Astrocyte of the cerebellum (primary cell): ENCODE measurements at places on chromosomes 16 and 17.

- DNase-seq: no peak
Observed at GRCh38 chr16:11563493-11564040, 23.2 kb downstream of the LITAF start.

- DNase-seq: no peak
Observed at GRCh38 chr17:66445229-66445628, 142.8 kb downstream of the PRKCA start.

DNA sequence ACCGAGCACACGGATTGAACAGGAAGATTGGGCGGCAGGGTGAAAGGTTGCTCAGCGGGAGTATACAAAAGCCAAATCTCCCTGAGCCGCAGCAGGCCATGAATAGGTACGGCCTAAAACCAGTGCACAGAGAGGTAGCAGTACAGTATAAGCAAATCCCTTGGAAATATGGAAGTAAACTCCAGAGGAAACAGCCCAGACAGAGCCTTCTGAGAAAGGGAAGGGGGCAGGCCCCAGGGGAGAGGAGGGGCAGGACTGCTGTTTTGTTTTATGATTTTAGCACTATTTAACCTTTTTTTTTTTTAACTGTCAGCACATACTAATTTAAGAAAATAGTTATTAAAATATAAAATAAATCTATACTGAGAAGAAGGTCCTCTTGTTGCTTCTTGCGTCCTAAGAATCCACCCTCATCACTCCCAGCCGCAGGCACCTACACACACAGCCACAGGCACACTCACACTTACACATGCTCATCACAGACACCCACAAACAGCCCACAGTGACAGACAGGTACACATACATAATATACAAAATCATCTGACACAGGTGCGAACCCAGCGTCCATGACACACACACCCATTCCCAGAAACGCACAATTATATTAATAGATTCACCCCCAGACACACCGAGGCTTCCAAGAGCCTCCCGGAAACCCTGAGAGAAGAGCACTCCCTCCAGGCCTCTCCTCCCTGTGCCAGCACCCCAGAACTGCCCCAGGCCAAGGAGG, 12.8 kb downstream of the PLXDC1 start:
- no peak for DNase-seq

DNA sequence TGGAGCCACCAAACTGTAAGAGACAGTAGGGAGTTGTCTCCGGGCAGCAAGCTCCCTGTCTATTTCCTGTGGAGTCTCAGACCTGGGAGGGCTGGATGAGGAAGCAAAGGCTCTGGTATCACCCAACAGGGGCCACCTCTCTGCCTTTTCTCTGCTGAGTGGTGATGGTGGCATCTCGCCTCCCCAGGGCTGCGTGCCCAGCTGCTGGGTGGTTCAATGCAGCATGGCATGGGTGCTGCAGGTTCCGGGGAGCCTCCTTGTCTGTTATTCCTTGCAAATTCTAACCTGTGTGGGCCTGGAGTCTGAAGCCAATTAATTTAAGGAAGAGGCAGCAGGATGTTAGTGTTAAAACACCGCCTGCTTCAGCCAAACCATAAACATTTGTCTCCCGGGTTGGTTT, 78.2 kb downstream of the CCDC182 start:
- no peak for DNase-seq

GRCh38 chr17:80220736-80221215, 549 bp downstream of the SLC26A11 start:
- no peak for DNase-seq

GRCh38 chr17:44757045-44757917, 1.5 kb upstream of the ADAM11 start:
- DNase-seq: no peak

DNA sequence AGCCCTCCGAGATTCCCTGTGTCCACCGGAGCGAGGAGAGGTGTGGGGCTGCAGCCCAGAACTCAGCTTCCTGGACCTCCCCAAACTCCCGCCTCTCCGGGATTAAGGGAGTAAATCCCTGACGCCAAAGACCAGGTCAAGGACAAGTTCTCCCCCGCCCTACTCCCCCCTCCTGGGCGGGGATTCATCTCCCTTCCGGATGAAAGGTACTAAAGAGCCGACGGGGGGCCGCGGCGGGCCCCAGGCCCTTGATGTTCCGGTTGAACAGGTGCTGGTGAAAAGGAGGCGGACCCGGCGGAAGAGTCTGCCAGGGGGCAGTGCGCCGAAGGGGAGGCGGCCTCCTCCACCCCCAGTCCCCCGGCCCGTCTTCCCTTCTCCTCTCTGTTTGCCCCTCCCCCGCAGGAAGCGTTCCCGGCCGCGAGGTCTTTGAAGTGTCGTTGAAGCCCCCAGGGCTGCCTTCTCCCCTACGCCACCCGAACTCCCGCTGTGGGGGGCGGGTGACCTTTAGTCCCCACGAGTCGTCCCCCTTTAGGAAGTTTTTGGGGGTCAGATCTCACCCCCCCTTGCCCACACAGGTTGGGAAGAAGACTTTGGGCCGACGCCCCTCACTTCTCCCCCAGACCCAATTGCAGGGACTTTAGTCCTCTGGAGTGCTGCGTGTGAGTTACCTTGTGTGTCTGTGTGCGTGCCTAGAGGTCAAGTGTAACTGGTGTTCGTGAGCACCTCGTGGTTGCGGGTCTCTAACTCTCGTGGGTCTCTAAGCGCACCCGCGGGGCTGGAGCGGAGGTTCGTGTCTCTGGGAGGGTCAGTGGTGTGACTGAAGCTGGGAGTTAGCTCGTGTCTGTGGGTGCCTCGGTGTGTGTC, 1.1 kb upstream of the MLLT6 start:
- no peak for DNase-seq
